ENCODE measurements at places on chromosomes 7 and 10.
A peak's percentile ranks its signal among the peaks of the same experiment; 100 is the strongest.

DNA sequence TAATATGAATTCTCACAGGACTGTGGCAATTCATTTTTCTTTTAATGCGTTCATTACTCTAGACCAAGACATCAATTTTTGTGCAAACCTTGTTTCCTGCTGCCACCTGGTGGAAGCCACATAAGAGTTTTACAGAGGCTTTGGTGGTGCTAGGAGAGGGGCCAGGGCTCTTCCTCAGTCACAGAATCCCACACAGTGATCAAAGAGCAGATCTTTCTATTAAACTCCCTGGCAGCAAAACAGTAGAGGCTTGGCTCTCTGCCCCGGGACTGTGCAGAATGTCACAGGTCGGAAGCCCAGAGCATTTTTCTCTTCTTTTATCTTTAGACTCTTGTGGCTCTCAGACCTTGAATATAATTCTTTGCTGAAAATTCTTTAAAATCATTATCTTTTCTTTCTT lies 506.4 kb upstream of the C7orf33 start:
- DNase-seq = no peak

GRCh38 chr7:139117599-139118233 lies 8.2 kb upstream of the ZC3HAV1 start:
- DNase-seq = no peak

DNA sequence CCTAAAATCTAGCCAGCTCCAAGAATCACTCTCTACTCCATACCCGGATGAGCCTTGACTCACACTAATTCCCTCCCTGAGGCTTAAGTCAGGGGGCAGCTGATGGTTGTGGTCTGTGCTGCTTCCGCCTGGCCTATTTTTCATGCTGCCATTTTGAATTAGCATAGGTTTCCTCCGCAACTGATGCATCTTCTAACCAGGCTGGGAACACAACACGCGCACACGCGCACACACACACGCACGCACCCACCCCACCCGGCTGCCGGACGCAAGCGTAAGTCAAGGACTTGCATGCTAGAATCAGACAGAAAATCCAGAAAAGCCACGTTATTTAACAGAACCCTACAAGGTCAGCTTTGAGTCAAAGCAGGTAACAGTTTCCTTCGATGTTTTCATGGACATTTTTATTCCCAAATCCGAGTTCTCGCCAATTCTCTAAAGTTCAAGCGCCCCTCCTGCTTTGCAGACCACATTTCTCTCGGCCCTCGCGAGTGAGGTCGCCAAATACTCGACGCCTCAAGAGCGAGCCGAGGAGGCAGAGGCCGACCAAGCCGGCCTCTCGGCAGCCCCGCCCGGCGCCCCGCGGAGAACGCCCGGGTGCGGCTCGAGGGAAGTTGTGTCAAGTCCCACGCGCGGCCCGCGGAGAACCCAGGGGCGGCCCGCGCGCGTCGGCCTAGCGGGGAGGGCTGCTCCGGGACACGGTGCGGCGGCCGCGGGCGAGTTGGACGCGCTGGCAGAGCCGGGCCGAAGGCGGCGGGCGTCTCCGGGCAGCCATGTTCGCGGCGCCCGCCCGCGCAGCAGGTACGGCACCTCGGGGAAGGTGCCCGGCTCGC lies 961 bp downstream of the SCRN1 start:
- DNase-seq = peak; percentile 1

GRCh38 chr10:78285226-78285625 lies 251.6 kb downstream of the RPS24 start:
- no peak for DNase-seq

- DNase-seq = no peak
Measured at GRCh38 chr10:92857904-92858514, 9.7 kb downstream of the EXOC6 start.

DNA sequence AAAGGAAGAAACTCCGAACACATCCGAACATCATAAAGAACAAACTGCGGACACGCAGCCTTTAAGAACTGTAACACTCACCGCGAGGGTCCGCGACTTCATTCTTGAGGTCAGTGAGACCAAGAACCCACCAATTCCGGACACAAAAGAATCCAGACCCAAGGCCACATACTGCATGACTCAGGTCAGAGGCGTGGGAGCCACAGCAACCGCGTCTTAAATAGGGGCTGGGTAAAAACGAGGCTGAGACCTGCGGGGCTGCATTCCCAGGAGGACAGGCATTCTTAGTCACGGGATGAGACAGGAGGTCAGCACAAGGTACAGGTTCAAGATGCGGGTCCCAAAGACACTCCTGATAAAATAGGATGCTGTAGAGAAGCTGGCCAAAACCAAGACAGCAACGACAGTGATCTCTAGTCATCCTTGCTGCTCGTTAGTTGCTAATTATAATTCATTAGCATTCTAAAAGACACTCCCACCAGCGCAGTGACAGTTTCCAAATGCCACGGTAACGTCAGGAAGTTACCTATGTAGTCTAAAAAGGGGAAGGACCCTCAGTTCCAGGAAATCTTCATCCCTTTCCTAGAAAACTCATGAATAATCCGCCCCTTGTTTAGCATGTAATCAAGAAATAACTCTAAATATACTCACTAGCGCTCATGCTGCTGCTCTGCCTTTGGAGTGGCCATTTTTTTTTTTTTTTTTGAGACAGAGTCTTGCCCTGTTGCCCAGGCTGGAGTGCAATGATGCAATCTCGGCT lies 19.3 kb downstream of the AP5Z1 start:
- DNase-seq = no peak

- no peak for DNase-seq
Measured at GRCh38 chr7:148153616-148154284, 436.8 kb upstream of the C7orf33 start.
